ENCODE measurements at places on chromosomes 2 and 18.

- no peak for DNase-seq
Measured at GRCh38 chr2:233395687-233396086, 41.4 kb downstream of the DGKD start.

DNA sequence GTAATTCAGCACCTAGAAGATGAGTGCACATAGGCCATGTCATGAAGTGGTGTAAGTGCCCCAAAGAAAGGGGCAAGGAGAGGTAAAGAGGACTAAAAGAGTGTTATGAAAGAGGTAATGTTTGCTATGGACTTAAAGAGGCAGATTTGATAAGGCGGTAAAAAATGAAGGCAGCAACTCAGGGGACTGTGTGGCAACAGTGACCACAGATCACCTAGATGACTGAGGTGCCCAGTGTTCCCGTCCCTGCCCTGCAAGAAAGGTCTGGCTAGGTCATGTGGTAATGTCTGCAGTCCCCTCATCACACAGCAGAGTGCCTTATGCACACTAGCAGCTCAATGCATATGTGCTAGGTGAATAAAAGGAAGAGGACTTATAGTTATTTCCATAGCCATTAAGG lies 356.8 kb downstream of the LRRTM1 start:
- no peak for DNase-seq

DNA sequence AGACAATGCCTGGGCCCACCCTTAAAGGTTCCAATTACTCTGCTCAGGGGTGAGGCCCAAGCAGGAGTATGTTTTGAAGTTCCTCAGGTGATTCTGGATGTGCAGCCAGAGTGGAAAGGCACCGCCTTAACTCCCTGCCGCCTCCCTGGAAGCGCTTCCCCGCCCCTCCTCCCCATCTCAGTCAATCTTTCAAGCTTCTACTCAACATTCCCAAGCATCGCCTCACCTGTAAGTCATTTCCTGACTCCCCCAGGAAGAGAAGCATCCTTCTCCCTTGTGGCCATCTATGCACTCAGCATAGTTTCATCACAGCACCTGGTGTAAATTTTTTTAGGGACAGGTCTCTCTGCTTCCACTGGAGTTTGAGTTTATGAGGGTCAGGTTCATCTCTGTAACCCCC lies 67.5 kb downstream of the MYL12B start:
- DNase-seq: peak; percentile 95

DNA sequence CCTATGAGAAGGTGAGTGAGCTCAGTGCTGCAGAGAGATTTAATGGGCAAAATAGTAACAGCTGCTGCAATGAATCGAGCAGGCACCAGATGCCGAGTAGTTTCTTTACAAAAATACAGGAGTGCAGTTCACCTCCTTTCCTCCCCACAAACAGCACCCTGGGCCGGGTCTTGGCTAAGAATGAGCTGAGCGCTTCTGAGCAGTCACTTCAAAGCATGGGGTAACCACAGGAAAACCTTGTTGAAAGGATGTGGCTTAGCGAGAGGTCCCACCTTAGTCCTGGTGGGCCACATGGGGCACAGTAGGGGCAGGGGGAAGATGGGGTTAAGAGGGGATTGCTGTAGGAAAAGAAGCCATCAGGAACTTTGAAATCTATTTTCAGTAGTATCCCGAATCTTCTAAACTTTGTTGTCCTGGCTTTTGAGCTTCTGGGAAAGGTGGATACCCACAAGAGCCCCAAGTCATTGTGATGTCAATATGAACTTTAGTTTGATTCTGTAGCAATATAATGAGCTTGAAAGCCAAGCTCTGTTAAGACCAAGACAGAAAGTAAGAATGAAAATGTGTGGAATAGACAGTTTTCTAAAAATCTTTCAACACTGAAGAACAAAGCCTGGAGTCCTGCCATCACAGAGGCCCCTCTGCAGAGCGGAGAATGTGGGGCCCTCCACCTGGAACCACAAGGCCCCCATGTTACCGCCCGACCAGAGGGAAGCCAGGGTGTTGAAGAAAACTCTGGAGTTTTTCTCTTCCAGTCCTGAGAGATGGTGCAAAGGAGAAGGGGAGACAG lies 101.0 kb upstream of the ZNF236 start:
- no peak for DNase-seq

DNA sequence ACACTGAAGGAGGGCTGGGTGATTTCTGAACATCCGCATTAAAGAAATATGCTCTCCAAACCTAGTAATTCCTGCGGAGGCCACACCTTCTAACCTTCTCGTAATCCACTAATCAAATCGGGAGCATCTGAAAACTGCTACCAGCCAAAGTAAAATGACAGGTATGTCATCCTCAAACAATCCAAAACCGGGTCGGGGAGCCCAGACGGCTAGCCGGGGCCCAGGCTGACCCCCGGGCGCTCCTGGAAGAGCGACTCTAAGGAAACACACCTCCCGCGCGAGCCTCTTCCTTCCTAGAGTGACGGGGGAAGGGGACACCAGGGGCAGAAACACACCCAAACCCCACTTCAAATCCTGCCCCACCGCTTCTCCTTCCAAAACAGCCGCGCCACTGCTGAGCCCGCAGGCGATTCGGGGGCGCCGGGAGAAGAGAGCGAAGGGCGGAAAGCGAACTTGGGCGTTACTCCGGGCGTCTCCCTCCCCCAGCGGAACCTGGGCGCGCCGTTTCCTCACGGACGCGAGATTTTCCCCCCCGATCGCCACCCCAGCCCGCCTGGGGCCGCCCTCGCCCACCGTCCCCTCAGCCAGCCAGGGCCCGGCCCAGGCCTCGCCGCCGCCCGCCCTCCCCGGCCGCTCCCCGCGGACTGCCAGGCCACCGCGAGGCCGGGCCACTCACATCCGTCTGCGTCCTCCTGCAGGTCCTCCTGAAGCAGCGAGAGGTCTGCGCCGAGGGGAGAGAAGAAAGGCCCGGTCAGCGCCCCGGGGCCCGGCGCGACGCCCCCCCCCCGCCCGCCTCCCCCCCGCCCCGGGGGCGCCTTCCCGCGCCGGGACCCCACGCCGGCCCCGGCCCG lies 584 bp downstream of the PPP4R1 start:
- peak; percentile 79 for DNase-seq

DNA sequence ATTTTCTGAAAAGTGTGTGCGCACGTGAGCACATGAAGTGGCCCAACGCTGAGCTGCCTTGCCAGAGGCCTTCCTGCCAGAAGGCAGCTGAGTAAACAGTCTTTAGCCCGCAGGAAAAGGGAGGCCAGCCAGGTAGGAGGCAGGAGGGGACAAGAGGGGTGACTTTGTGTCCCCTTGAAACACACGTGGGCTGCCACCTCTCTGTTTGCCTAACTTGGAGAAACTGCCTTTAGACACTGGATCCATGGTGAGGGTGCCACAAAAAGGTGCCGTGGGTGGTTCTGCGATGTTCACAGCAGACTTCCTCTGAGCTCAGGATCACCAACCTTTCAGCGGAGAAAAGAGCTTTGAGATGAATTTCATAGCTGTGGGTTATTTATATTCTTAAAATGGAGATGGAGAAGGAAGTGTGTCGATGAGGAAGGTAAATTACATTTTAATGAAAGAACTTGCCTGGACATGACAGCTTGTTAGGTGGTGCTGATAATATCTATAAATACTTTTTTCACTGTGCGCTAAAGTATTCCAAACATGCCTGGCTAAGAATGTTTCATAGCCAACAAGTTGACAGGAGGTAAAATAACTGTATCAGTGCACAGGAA lies 36.6 kb upstream of the ASB1 start:
- no peak for DNase-seq

- DNase-seq: peak; percentile 75
Measured at GRCh38 chr18:8707556-8708300, 2.4 kb downstream of the MTCL1 start.

DNA sequence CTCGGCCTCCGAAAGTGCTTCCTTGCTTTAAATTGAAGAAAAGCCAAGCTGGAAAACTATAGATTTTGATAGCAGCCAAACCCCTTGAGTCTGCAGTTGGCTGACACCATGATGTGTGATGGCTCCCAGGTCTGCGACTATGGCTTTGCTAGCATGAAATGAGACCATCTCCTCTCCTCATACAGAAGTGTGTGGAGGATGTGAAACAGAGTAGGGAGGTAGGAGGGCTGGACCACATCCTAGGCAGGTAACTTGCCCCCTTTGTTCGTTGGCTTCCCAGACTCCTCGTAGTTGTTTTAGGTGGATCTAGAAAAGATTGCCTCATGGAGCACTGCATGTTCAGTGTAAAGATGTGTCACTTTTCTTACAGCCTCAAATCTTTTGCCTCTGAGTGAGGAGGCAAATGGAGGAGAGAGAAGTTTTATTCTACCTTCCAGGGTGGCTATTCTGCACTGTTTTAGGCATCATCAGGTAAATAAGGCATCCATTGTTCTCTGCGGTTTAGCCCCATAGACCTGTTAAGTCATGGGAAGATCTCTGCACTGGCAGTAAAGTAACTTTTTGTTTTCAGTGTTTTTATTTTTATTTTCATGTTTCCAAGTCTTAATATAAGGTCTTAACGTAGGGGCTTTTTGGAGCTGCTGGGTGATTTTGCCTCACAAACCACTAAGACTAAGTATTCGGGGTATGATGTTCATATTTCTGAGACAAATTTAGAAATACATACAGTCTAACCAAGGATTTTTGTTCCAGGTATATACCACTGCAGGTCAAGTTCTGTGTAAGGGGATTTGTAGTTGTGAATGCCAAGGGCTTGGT lies 40.1 kb downstream of the MGAT5 start:
- DNase-seq: no peak
